ENCODE measurements at places on chromosomes 4 and X.
A peak's percentile ranks its signal among the peaks of the same experiment; 100 is the strongest.

- no peak for DNase-seq
These were observed 412 bp downstream of the SLC10A3 start for GRCh38 chrX:154490021-154490413.

GRCh38 chrX:150163221-150163930, 199.7 kb upstream of the MAMLD1 start:
- no peak for DNase-seq

- no peak for DNase-seq
These were observed 11.8 kb upstream of the CPE start for GRCh38 chr4:165367040-165367439.

GRCh38 chr4:149370002-149370401, 445.6 kb downstream of the IQCM start:
- no peak for DNase-seq

DNA sequence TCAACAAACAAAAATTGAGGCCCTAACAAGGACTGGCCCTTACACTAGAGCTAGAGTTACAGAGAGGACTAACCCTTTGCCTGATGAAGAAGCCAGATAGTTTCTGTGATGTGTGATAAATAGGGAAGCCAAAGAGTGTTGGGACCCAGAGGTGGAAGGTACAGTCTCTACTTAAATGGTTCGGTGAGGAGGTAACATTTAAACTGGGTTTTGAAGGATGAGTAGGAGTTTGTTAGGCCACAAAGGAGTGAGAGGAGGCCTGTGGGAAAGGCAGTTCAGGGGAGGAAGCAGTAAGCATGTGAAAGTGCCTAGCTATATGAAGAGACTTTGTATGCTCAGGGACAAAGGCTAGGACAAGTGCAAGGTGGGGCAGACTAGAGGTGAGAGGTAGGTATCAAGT, 23.8 kb upstream of the LIMCH1 start:
- no peak for DNase-seq

- no peak for DNase-seq
These were observed 206.7 kb downstream of the MGST2 start for GRCh38 chr4:139872274-139872673.

GRCh38 chr4:24754571-24754970, 40.8 kb upstream of the SOD3 start:
- DNase-seq = no peak

- no peak for DNase-seq
These were observed at the start of gene AWAT2 for GRCh38 chrX:70049925-70050324. Gene AWAT2, minus strand, starts transcription at chrX:70049938. Its CDS starts 6 bp downstream, at chrX:70049932.

- DNase-seq = no peak
These were observed 446 bp downstream of the EVC2 start for GRCh38 chr4:5707778-5708448.

- DNase-seq = no peak
These were observed 264.8 kb upstream of the LDB2 start for GRCh38 chr4:17163156-17163771.

GRCh38 chr4:165331823-165332222, 4.4 kb downstream of the MSMO1 start:
- DNase-seq = no peak

GRCh38 chrX:7059214-7059838, 88.2 kb upstream of the STS start:
- no peak for DNase-seq

GRCh38 chr4:158371158-158371557, 150.5 kb upstream of the RXFP1 start:
- no peak for DNase-seq

GRCh38 chr4:6134612-6135220, 65.6 kb downstream of the JAKMIP1 start:
- DNase-seq = no peak

DNA sequence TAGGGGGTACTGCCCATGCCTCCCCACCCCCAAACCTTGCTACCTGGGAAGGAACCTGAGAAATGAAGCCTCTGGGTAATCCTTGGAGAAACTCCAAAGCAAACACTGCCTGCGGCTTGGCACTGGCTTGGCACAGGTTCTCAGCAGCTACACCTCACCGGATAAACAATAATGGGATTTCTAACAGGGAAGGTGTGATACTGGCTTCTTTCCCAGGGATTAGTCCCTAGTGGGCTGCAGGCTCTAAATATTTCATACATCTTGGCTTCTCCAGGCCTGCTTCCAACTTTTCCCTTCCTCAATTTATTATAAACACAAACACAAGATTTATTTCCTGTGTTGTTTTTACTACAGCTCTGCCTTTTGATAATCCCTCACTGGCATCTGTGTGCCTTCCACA, 12.5 kb downstream of the SEC24D start:
- DNase-seq = peak; percentile 53

DNA sequence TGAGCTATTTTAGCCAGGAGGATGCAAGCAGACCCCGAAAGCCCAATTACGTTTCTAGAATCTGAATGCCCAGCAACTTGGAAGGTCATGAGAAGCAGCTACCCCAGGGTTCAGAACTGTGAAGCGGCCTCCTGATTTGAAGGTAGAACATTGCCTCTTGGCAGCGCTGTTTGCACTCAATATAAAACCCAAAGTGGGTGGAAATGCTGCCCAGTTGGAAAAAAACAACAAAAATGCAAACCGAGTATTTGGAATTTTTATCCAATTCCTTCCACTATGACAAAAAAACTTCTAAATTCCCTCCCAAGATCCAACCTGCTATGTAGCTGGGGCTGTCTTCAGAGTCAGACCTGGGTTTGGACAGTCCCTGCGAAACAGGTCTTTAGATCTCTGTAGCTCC, 103.3 kb upstream of the RBPJ start:
- no peak for DNase-seq

DNA sequence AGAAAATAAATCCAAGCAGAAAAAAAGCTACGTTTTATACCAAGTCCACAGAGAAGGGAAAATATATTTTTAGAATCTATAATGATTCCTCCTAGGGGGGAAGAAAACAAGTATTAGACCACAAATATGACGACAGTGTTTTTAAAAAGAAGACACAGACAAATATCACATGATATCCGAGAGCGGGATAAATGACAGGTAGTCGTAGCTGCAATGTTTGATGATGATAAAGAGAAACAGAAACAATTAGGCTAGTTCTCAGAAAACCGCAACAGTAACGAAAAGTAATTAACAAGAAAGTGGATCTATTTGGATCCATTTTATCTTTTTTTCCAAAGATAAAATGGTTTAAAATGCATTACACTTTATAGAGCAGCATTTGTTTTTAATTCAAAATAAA, 918 bp downstream of the HAUS3 start:
- no peak for DNase-seq

GRCh38 chrX:113058634-113059033, 218.0 kb upstream of the AMOT start:
- DNase-seq = no peak

- DNase-seq = no peak
These were observed 88.8 kb downstream of the CPZ start for GRCh38 chr4:8681391-8681790.

- DNase-seq = no peak
These were observed 663 bp downstream of the CXorf38 start for GRCh38 chrX:40646489-40647306.

DNA sequence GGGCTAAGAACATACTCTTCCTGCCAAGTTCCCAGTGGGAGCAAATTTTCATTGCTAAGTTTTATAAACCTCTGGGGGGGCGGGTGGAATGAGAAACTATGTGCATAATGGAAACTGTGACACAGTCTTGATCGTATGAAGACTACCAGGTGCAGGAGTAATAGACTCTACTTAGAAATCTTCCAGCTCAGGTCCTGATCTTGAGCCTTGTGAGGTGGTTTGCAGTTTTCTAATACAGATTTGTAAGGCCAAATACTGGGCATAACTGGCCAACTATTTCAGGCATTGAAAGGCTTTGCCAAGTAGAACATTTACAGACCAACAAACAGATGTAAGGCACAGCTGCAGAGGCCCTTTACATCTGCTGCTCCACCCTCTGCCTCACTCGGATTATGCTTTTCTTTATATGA, 89.7 kb upstream of the CBR4 start:
- DNase-seq = no peak

DNA sequence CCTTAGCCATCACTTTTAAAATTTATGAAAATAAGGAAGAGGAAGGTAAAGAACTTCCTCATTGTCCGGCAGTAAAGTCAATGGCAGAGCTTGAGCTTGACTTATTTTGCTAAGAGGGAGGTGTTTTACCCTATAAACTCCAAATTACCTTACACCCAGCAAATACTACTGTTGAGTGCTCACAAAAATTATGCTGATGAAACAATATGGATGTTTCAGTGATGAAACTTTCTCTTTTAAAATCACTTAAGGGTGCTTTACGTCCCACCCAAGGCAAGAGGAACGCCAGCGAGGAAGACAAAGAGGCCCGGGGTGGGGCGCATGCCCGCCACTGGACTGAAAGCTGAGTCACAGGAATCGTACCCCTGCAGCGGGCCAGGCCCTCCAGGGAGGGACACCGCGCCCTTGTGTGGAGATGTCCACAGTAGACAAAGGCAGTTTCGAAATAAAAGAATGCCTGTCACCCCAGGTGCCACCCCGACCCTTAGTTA, 560 bp upstream of the TMSB4X start:
- no peak for DNase-seq

DNA sequence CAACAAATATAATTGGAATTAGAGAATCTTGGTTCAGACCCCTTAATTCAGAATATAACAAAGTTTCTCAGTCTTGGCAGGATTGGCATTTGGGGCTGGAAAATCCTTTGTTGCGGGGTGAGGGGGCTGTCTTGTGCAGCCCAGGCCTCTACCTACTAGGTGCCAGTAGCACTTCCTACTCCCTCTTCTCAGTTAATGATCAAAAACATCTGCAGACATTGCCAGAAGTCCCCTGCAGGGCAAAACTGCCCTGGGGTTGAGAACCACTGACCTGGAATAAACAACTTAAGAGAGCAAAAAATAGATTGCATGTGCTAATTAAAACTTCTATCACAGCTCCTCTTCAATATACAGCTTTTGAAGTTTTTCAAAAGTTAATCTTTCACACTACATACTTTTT, 36.7 kb upstream of the CXorf38 start:
- no peak for DNase-seq

DNA sequence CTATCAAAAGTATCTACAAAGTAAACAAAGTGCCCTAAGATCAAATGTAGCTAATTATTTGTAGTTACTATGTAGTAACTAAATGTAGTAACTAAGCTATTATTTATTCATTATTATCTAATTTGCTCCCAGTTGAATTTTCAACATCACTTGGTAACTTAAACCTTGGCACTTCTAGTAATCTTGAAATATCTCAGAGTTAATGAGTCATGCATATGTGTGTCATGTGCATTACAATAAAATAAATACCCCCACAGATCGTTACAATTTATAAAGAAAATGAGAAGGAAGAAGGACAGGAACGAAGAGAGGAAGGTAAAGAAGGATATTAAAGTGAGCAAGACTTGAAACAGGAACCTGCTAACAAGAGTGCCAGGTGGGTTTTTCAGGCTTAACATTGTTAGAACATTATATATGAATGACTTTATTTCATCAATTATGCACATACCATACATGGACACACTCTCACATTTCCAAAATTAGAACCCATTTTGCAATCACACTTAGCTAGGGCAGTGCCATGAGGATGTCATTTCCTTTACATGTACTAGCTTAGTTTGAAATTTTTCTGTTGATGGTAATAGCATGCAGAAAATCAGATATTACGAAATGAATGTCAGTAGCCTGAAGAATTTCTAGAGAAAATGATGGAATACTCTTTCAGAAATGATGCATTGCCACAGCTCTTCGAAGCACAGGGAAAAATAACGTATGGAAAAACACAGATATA, 1670.4 kb upstream of the AGA start:
- no peak for DNase-seq

DNA sequence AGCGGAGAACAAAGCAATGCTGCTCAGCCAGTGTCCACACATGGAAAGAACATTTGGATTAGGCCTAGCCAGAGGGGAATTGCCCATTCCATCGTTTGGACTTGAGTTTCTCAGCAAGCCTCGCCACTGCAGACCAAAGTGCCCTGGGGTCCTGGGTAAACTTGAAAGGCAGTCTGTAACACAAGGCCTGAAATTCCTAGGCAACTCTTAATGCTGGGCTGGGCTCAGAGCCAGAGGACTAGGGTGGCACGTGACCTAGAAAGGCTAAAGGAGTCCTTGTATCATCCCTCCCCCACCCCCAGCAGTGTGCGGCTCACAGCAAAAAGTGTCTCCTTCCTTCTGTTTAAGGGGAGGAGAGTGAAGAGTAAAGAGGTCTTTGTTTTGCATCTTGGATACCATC, 210.4 kb upstream of the ARX start:
- no peak for DNase-seq
